ENCODE measurements at places on chromosomes 2 and 18. TPM values are rescaled to one million over a fixed set of nuclear protein-coding genes. Genes with fewer than 3 reads are reported as not detected.

Gene DSG1
- 0.06 TPM for polyA plus RNA-seq

Gene LRP1B
- 0.90 TPM for polyA plus RNA-seq

Gene SLC16A14
- polyA plus RNA-seq = 8.2 TPM

Gene ALK
- 0.29 TPM for polyA plus RNA-seq

Gene CDH19
- polyA plus RNA-seq = 0.23 TPM

Gene BIN1
- polyA plus RNA-seq = 85.4 TPM

Gene TMEM178A
- 75.6 TPM for polyA plus RNA-seq

Gene CNDP1
- polyA plus RNA-seq = 1.5 TPM

Gene ACAA2
- 255 TPM for polyA plus RNA-seq

Gene OXER1
- polyA plus RNA-seq = 6.6 TPM

Gene FAP
- 13.4 TPM for polyA plus RNA-seq

Gene ALPP
- polyA plus RNA-seq = 0.06 TPM

Gene FAM228B
- 31.9 TPM for polyA plus RNA-seq

Gene DSG2
- 60.3 TPM for polyA plus RNA-seq

Gene DNAJC5G
- 0.76 TPM for polyA plus RNA-seq

Gene IHH
- 1.6 TPM for polyA plus RNA-seq

Gene TGFA
- polyA plus RNA-seq = 15.8 TPM

Gene CCL20
- 0.52 TPM for polyA plus RNA-seq

Gene LCT
- polyA plus RNA-seq = not detected

Gene UGT1A3
- not detected for polyA plus RNA-seq

Gene BOLL
- polyA plus RNA-seq = 0.07 TPM

Gene ARMC9
- 26.5 TPM for polyA plus RNA-seq

Gene ADD2
- 5.5 TPM for polyA plus RNA-seq

Gene MROH2A
- polyA plus RNA-seq = 0.22 TPM

Gene AKAIN1
- polyA plus RNA-seq = not detected

Gene ATG9A
- polyA plus RNA-seq = 43.8 TPM

Gene SGPP2
- polyA plus RNA-seq = 19.5 TPM

Gene UGT1A7
- polyA plus RNA-seq = not detected

Gene CFAP65
- polyA plus RNA-seq = 0.40 TPM

Gene RFX8
- polyA plus RNA-seq = 1.00 TPM

Gene BMPR2
- polyA plus RNA-seq = 69.6 TPM

Gene GALNT5
- 0.67 TPM for polyA plus RNA-seq

Gene MC2R
- polyA plus RNA-seq = 0.16 TPM

Gene ZNF396
- 6.1 TPM for polyA plus RNA-seq

Gene LRRTM1
- polyA plus RNA-seq = 19.4 TPM

Gene AMER3
- polyA plus RNA-seq = 0.10 TPM

Gene BMP10
- polyA plus RNA-seq = not detected

Gene WIPF1
- polyA plus RNA-seq = 24.3 TPM

Gene RPRM
- 4.8 TPM for polyA plus RNA-seq

Gene LYPD6
- polyA plus RNA-seq = 21.0 TPM

Gene DLX2
- not detected for polyA plus RNA-seq

Gene GAREM1
- 34.8 TPM for polyA plus RNA-seq

Gene GALNT14
- 37.6 TPM for polyA plus RNA-seq

Gene ZSWIM2
- not detected for polyA plus RNA-seq

Gene SCN9A
- polyA plus RNA-seq = 1.5 TPM

Gene CPO
- 1.6 TPM for polyA plus RNA-seq

Gene ITGB6
- polyA plus RNA-seq = 20.6 TPM

Gene SIX2
- 25.3 TPM for polyA plus RNA-seq

Gene IL1RN
- 1.3 TPM for polyA plus RNA-seq

Gene FOXI3
- 0.15 TPM for polyA plus RNA-seq

Gene ANKRD44
- polyA plus RNA-seq = 9.8 TPM
